Right lobe of liver (tissue), 6 donors: ENCODE measurements at places on chromosomes 7 and 10. TPM values are rescaled to one million over a fixed set of nuclear protein-coding genes. Genes with fewer than 3 reads are reported as not detected.

AMZ1 gene
- total RNA-seq: 4.1 TPM

TACC2 gene
- total RNA-seq: 19.7 TPM

GBX1 gene
- not detected for total RNA-seq

CYP26C1 gene
- not detected for total RNA-seq

CAMK2B gene
- total RNA-seq: 4.5 TPM

DNA sequence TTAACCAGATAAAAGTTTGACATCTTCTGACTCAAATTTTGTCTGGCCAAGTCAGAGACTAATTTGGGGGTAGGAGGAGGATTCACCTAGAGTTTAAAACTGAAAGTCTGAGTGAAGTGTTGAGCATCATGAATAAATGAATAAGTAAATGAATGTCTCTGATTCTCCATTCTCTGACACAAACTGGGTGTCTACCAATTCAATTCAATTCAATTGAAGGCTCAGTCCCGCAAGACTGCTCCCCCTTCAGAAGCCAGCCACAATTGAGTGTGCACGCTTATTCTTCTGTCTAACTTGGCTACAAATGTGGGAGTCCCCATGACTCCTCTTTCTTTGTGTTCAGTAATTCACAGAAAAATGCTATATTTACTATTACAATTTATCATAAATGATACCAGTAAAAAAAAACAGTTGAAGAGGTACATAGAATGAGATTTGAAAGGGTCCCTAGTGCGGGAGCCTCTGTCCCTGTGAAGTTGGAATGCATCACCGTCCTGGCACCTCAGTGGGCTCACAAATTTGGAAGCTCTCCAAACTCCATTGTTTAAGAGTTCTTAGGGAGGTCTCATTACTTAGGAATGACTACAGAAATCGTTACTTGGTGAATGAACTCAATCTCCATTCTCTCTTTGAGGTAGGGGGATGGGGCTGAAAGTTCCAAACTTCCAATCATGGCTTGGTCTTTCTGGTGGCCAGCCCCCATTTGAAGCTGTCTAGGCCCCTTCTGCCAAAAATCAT is 243.7 kb upstream of the PHYHIPL start:
- DNase-seq: no peak

GRCh38 chr10:2541176-2541575 is 526.2 kb upstream of the PFKP start:
- no peak for DNase-seq

GRCh38 chr7:124032369-124033094 is at the start of gene TMEM229A:
Gene TMEM229A (minus strand): TSS chr7:124033067. CDS start chr7:124033003, 64 bp downstream.
- no peak for DNase-seq

DNA sequence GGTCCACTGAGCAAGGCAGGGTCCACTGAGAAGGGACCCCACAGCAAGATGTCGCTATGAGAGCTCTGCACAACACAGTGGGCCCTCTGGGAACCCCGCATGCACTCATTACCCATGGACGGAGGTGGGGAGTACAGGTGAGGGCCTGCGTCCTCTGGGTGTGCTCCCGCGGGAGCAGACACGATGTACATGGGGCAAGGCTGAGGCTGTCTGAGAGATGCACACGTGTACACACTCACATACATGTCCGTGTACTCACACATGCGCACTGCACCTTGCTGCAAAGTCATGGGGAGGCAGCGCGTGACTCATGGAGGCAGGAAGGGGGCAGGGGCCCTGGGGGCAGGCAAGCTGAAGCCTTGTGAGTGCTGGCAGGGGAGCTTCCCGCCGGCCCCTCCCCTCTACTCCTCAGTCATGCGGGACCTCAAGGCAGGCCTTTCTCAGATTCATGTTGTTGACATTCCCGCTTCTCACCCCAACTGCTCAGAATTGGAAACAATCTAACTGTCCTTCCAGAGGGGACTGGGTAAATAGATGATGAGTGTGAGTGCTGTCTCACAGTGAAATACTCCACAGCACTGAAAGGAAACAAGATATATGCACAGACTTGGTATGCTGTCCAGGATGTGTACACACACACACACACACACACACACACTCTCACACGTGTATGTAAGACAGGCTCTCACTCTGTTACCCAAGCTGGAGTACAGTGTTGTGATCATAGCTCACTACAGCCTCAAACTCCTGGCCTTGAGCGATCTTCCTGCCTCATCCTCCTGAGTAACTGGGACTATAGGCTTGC is 40.0 kb downstream of the GOLGA7B start:
- DNase-seq: no peak

- DNase-seq: no peak
Measured at GRCh38 chr10:130630135-130630534, 493.9 kb downstream of the GLRX3 start.

- DNase-seq: no peak
Measured at GRCh38 chr7:2046581-2047565, 185.9 kb downstream of the MAD1L1 start.

GRCh38 chr10:112177247-112177646 is 6.3 kb downstream of the GPAM start:
- DNase-seq: no peak

DNA sequence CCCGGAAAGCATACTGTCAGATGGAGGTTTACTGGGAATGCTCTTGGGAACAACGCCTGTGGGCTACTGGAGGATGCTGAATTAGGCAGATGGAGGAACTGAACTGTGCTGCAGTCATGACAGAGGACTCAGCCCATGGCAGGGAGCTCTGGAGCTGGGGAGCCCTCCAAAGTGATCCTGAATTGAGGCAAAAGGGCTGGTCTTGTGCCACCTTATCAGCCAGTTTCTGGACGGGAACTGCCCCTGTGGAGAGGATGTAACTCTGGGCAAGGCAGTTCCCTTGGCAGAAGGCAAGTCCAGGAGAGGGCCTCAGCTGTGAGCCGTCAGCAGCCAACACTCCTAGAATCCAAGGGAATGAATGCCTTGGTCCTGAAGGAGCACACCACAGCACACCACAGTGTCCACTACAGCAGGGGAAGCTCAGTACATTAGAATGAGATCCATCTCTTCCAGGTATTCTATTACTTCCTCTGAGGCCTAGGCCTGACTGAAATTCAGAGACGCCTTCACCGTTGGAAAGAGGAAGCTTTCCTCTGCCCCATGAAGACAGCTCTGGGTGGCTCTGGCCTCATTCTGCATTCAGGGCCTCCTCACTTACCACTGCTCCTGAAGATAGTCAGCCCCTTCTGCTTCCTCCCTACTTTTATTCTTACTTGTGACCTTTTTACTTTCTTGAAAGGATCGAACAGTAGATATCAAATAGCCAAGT is 139.6 kb upstream of the GPR26 start:
- DNase-seq: no peak

DNA sequence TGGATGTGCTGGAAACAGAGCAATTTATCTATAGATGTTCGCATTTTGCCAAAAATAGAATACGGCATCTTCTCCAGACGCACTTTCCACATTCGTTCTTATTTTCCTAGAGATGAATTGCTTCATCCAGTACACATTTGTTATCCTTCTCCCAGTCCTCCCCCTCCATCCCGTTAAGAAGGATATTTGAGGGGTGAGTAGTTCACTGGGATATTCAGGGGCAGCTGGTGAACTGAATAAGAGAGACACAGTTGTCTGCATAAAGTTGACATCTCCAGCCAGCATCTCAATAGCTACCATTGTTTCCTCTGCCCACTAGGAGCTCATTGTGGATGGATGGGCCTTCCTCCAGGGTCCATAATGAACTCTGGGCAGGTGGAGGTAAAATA is 456.8 kb upstream of the NRP1 start:
- no peak for DNase-seq

- DNase-seq: no peak
Measured at GRCh38 chr7:70436790-70437350, 695.1 kb upstream of the GALNT17 start.

GRCh38 chr10:15859906-15860691 is at the start of gene MINDY3:
Gene MINDY3 (minus strand): TSS chr10:15860507. CDS start chr10:15860299, 208 bp downstream.
- DNase-seq: peak; percentile 87
